ENCODE measurements at places on chromosomes 16 and 17. TPM values are rescaled to one million over a fixed set of nuclear protein-coding genes. Genes with fewer than 3 reads are reported as not detected.

DNA sequence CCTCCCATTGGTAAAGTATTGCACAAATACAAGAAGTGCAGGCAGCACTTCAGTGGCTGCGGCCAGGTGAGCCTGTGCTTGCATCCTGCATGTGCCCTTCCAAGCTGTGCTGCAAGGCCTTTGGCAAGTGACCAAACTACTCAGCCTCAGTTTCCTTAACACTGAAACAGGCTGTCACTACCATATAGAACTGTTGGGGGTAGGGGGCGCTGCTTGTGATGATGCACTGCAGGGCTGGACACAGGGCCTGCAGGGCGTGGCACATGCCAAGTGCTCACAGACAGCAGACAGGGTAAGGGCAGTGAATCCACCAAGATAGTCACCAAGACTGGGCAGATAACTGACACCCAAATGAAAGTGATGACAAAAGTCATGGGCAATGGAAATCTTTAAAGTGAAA is 65.6 kb upstream of the SREBF1 start:
- peaks cover 1% of the 10 kb centered on the region for H3K4me1 ChIP-seq
- no peak overlapping the region for H3K4me3 ChIP-seq
- H3K27ac ChIP-seq: no peak overlapping the region
- no peaks in the 10 kb centered on the region for H3K27me3 ChIP-seq

DNA sequence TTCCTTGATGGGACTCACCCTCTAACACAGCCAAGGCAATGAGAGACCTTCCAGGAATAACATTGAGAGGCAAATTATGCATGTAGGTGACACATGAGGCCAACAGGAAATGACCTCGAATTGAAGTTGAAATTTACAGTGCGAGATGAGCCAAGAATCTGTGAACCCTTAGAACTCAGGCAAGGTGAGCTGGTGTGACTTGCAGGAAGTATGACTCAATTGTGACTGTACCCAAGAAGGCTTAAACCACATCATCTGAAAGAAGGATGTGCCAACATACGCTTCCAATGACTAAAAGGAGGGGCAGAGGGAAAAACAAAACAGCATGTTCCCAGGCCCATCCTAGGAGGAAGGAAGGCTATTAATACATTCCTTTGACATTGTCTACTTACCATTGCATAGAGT is 44.8 kb downstream of the PITPNC1 start:
- H3K36me3 ChIP-seq: no peaks in the 10 kb centered on the region
- no peak for DNase-seq
- no peak overlapping the region for H3K4me3 ChIP-seq
- H3K27me3 ChIP-seq: no peaks in the 10 kb centered on the region
- H3K27ac ChIP-seq: no peak overlapping the region

DNA sequence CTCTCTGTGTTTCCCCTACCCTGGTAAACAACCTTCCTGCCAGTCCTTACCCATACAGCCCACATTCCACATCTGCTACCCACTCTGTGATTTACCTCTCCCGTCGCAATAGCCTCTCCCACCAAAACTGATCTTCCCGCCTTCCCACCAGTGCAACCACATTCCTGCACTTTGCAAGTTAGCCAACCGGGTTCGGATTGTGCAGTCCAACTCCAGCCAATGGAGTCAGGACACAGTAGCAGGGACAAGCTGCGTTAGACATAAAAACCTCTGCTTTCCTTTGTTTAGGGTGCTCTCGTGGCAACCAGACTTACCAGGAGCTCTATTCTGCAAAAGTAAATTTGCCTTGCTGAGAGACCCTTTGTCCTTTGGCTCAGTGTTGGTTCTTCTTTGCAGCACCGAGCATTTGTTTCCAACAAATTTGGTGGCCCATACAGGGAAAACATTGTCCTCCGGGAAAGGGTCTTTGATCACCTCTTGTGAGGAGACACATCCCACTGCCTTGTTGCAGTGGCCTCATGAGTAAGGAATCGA is 1.4 kb downstream of the HPR start:
- no peaks in the 10 kb centered on the region for H3K27me3 ChIP-seq
- H3K4me3 ChIP-seq: no peak overlapping the region
- H3K36me3 ChIP-seq: peaks cover 2% of the 10 kb centered on the region
- DNase-seq: no peak
- no peak overlapping the region for H3K27ac ChIP-seq

GRCh38 chr16:65024767-65025178 is 97.1 kb downstream of the CDH11 start:
- no peak overlapping the region for H3K4me3 ChIP-seq
- no peaks in the 10 kb centered on the region for H3K4me1 ChIP-seq
- H3K27me3 ChIP-seq: no peaks in the 10 kb centered on the region
- H3K27ac ChIP-seq: no peak overlapping the region
- H3K36me3 ChIP-seq: no peaks in the 10 kb centered on the region

DNA sequence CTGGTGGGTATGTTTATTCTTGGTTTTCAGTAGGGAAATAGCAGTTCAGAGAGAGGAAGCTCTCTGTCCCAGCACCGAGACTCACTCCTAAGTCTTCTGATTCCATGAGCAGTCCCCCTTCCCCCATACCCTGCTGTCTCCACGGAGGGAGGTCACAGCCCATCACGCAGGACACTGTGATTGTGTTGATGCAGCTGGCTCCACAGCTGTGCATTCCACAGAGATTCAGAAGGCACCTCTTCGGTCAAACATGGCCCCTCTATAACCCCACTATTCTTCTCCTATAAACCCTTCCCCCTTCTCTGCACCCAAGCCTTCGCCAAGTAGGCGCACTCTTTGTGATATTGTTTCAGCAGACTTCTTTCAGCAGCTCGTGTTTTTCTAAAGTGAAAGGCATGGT is 104.3 kb upstream of the HLF start:
- peaks cover 9% of the 10 kb centered on the region for H3K4me1 ChIP-seq
- no peak overlapping the region for H3K27ac ChIP-seq
- no peak for DNase-seq

DNA sequence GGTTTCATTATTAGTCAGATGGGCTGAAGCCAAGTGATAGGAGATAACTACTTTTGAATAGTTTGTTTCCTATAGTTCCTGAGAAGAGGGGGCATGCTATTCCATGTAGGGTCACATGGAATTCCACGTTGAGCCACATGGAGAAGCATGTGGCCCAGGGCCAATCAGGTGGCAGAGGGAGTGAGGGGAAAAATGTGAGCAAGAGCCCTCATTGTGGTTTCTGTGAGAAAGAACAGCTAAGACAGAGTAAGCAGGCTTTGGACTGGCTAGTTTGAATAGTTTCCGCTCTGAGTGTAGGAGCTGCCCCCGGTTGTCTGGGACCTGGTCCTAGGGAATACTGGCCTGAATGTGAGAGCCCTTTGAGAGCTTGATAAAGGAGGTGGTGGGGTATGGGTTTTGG is 69.9 kb upstream of the CNTNAP4 start:
- H3K4me1 ChIP-seq: no peaks in the 10 kb centered on the region
- no peaks in the 10 kb centered on the region for H3K36me3 ChIP-seq
- DNase-seq: no peak
- no peak overlapping the region for H3K27ac ChIP-seq
- H3K4me3 ChIP-seq: no peak overlapping the region
- H3K27me3 ChIP-seq: no peaks in the 10 kb centered on the region

- H3K27me3 ChIP-seq: no peaks in the 10 kb centered on the region
- no peak overlapping the region for H3K27ac ChIP-seq
- H3K36me3 ChIP-seq: peaks cover 75% of the 10 kb centered on the region
- no peak for DNase-seq
- peaks cover 52% of the 10 kb centered on the region for H3K4me1 ChIP-seq
- no peak overlapping the region for H3K4me3 ChIP-seq
Measured at GRCh38 chr17:7848131-7848579, 6.7 kb upstream of the TMEM88 start.

- no peak overlapping the region for H3K4me3 ChIP-seq
- H3K27me3 ChIP-seq: peaks cover 7% of the 10 kb centered on the region
- no peaks in the 10 kb centered on the region for H3K36me3 ChIP-seq
- no peaks in the 10 kb centered on the region for H3K4me1 ChIP-seq
- no peak overlapping the region for H3K27ac ChIP-seq
- DNase-seq: no peak
Measured at GRCh38 chr16:85385463-85386331, 227.4 kb upstream of the GSE1 start.

GRCh38 chr17:75872434-75873351 is 5.7 kb downstream of the TRIM47 start:
- H3K36me3 ChIP-seq: no peaks in the 10 kb centered on the region
- no peak overlapping the region for H3K4me3 ChIP-seq
- H3K27ac ChIP-seq: no peak overlapping the region
- peaks cover 22% of the 10 kb centered on the region for H3K4me1 ChIP-seq
- no peak for DNase-seq
- no peaks in the 10 kb centered on the region for H3K27me3 ChIP-seq

- H3K4me1 ChIP-seq: peaks cover 8% of the 10 kb centered on the region
- DNase-seq: no peak
- H3K27ac ChIP-seq: no peak overlapping the region
- peak overlapping the region; percentile 52 for H3K4me3 ChIP-seq
- no peaks in the 10 kb centered on the region for H3K36me3 ChIP-seq
Measured at GRCh38 chr16:2195322-2196161, 863 bp downstream of the CASKIN1 start.

DNA sequence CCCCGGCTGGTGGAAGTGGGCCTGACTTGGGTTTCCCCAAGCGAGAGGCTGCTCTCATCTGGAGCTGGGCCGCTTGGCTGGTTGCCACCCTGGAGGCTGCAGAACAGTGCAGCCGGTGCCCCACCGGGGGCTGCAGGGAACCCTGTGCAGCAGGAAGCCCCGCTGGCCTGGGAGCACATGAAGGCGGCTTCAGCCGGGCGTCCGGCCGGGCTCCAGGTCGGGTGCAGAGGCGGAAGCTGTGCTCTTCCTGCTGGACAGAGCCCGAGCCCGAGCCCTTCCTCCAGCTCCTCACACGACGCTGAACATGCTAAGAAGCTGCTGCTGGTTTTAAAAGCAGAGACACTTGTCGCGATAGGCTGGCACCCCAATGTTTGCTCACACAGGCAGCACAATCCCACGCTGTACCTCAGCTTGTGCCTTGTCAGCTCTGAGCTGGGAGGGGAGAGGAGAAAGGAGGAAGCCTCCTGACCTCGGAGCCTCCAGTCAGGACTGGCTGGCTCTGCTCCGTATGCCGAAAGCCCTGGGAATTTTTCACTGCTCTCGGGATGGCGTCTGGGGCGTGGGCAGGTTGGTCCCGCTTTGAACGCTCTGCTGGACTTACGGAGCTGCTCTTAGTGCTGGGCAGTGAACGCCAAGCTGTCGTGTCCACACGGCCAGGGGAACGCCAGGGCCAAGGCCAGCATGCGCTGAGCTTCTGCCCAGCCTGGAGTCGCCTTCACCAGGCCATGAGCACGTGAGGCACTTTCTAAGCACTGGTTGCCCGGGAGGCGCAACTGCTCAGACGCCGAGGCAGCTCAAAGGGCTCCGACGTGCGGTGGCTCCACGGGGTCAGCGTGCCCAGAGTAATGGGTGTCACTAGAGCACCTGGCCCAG is 8.8 kb downstream of the CDK5R1 start:
- peaks cover 5% of the 10 kb centered on the region for H3K36me3 ChIP-seq
- H3K4me1 ChIP-seq: peaks cover 46% of the 10 kb centered on the region
- no peak for DNase-seq
- no peaks in the 10 kb centered on the region for H3K27me3 ChIP-seq
- no peak overlapping the region for H3K4me3 ChIP-seq
- no peak overlapping the region for H3K27ac ChIP-seq

DNA sequence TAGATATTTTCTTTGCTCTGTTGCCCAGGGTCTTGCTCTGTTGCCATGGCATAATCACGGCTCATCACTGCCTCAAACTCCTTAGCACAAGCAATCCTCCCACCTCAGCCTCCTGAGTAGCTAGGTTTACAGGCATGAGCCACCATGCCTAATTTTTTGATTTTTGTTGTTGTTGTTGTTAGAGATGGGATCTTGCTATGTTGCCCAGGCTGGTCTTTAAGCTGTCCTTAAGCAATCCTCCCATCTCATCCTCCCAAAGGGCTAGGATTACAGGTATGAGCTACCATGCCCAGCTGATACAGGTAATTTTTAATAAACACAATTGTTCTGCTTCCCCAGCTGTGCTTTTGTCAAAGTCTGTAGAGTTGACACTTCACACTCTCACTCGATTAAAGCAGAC is 159.3 kb downstream of the PARN start:
- H3K27me3 ChIP-seq: no peaks in the 10 kb centered on the region
- no peak overlapping the region for H3K27ac ChIP-seq
- H3K4me3 ChIP-seq: no peak overlapping the region
- peaks cover 46% of the 10 kb centered on the region for H3K36me3 ChIP-seq

TEPSIN gene
- total RNA-seq: 102 TPM

KRT17 gene
- total RNA-seq: not detected

RNF222 gene
- not detected for total RNA-seq

RASD1 gene
- total RNA-seq: 1.0 TPM

SRCIN1 gene
- 0.24 TPM for total RNA-seq

KRTAP4-6 gene
- total RNA-seq: not detected

Measured in activated B cell treated with CpG ODN at 0.5 μM for 24 hours (primary cell).